ENCODE measurements at places on chromosomes 13 and 19.

- DNase-seq, result no peak
These were observed 796.3 kb downstream of the DIAPH3 start for GRCh38 chr13:59367467-59367866.

- peak; percentile 64 for DNase-seq
These were observed 358.3 kb downstream of the KLF5 start for GRCh38 chr13:73417012-73417615.

DNA sequence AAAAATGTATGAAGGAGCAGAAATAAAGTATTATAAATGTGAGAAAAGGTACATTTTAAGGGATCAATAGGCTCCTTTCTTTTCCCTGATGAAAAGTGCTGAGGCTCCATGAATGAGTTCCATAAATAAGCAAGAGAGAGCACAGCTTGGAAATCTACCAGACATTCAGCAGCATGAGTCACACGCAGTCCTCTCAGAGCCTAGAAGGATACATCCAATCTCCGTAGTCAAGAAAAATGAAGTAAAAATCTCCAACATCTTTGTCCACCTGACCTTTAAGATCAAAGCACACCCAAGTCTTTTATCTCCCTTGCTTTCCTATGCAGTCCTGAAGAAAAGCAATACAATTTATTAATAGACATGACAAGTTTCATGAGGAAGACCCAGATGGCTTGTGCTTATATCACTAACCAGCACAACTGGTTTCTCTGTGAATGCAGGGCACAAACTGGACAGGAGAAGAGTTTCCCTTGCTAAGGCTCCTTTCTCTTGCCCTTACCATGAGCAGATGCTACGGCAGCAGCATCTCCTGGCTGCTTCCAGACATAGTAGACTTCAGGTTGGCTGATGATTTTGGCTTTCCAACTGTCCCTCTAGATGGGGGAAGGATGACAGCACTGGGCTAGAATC lies 730.8 kb downstream of the EFNB2 start:
- peak; percentile 43 for DNase-seq

DNA sequence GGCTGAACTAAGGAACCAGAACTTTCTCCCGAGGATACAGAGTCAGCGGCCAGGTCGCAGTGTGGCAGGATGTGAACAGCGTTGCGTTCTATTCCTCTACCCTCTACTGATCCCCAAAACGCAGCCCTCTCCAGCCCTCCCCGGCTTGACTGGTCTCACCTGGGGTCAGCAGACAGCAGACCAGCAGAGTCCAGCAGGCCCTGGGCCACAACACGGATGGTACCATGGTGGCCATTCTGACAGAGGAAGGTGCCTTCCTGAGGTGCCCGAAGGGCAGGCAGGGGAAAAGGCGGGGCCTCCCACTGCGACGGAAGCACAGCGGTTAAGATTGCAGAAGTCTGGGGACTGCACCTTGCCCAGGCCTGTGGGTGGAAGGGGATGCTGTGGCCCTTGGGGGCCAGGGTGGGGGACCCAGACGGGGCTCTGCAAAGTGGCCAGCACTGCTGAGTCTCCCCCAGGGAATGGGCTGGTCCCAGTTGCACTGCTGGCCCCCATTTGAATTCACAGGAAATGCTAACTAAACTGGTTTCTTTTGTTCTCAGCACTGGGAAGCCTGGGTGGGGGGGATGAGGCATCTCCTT lies at the start of gene ICAM3:
TSS of gene ICAM3 (minus strand) at position 245 of the 581 bp plus-strand sequence. CDS start at position 235, 10 bp downstream.
- no peak for DNase-seq

DNA sequence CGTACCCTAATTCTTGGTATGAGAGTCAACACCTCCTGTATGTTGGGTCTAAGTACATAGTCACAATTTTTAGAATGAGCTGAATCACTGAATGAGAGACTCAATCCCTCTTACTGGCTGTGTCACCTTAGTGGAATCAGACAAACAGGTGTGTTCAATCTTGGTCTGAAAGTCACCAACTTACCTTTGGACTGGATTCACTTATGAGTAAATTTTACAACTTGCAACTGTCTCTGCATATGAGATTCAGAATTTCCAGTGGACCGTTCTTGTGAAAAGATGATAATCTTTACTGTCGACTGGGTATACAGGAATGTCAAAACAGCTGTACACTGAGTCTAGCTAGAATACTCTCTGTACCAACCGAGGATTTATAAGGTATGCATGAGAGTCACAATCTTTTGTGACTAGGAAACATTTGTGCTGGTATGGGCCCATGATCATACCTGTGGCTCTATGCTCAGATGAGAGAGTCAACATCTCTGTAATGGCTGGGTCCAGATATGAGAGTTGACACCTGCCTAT lies 5.9 kb upstream of the ZNF91 start:
- DNase-seq, result no peak

DNA sequence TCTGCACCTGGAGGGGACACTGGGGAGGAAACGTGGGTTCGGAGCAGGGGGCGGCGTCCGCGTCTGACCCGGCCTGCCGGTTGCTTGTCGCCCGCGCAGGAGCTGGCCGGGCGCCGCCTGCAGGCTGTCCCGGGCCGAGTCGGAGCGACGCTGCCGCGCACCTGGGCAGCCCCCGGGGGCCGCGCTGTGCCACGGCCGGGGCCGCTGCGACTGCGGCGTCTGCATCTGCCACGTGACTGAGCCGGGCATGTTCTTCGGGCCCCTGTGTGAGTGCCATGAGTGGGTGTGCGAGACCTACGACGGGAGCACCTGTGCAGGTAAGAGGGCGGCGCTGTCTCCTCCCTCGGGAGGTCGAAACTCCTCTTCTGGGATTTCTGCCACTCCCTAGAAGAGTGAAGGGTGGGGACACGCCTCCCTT lies 1.3 kb downstream of the ITGBL1 start:
- DNase-seq, result peak; percentile 81

DNA sequence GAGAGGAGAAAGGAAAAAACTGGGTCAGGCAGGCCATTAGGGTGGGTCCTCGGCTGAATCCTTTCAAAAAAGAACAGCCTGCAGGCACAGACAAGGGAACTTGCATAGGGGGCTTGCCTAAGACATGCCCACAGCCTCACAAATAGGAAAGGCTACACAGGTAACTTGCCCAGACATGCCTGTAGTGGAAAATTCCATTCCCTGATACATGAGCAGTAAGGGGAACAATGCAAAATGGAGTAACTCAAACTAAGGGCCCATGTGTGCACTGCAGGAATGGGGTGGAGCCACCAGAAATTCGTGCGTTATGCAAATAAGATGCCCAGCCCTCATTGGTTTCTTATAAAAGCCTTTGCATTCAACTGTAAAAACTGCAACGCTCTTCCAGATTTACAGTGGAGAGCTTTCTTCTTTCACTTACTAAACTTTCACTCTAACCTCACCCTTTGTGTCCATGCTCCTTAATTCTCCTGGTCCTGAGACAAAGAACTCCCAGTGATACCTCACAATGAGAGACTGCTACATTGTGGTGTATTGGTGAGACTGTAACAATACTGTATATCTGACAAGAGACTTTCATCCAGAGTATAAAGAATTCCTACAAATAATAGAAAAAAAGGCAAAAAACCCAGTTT lies 59.5 kb upstream of the SLITRK1 start:
- DNase-seq, result no peak

- DNase-seq, result peak; percentile 24
These were observed at the start of gene DACH1 for GRCh38 chr13:71867131-71867814. Gene DACH1 (minus strand): TSS chr13:71867204.

DNA sequence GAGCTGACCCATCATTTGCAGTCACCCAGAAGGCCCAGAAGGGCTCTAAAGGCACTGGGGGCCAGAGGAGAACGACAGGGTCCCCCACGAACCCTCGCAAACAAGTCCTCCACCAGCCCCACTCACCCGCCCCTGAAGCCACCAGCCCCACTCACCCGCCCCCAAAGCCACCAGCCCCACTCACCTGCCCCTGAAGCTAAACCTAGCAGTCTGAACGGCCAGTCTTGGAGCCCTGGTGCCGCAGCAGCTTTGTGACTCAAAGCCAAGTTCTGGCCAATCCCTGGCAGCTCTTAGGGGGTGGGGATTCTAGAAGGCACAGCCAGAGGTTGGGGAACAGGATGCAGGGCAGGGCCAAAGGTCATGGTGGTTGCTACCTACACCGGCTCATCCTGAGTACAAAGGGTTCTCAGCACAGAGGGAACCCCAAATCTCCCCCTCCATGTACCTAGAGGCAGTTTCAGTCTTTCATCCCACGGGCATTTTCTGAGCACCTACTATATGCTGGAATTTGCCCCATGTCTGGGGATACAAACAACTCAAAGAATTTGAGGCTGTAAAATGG lies at the start of gene IQCN:
TSS of gene IQCN (minus strand) at position 234 of the 562 bp plus-strand sequence. CDS start 4,974 bp downstream, outside the sequence.
- DNase-seq, result no peak

DNA sequence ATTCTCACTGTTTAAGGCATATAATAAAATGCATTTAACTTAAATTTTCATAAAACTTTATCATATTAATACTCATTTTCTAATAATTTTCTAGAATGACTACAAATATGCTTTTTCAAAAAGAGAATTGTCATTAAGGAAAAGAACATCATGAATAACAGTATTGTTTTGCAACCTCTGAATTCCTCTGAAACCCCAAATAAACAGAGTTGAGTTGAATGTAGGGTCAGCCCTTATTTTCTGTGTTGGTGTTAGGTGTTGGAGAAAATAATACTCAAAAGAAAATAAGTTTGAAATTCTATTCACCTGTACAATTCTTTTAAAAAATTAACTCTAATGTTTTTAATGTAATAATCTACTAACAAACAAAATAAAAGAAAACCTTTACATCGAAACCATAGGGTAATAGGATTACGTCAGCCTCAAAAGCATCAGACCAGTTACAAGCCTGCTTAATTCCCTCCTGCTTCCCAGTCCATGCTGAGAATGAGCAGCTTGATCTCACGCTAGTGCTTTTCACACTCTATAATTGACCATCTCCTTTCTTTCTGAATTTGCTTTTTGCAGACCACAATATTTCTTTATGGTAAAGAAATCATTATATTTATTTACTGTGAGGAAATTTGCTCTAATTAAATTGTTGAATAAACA lies 160.9 kb downstream of the PCDH9 start:
- DNase-seq, result no peak

- peak; percentile 26 for DNase-seq
These were observed 98.4 kb downstream of the STK24 start for GRCh38 chr13:98478189-98479129.

DNA sequence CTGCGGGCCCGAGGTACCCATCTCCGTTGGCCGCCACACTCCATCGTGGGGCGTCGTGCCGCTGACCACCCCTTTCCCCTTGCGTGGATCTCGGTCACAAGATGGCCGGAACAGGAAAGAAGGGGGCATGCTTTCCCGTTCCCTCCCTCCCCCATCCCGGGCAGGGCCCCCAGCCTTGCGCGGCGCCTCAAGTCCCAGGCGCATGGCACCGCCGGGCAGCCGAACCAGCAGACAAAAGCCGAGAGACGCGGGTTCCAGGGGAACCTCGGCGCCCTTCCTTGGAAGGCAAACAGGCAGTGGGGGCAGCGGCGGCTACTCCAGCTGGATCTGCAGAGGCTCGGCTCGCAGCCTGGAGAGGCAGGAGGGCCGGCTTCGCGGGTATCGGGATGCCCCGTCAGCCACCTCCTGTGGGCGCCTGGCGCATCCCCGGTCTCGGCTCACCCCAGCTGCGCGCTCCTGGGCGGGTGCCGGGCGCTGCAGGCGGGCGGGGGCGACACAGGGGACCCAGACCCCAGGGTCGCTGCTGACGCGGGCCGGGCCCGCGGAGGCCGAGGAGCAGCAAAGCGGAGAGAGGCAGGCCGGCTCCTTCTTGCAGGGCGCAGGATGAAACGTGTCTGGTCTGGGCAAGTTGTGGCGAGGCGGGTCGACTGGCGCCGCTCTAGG lies 439 bp downstream of the DZIP1 start:
- no peak for DNase-seq

- DNase-seq, result no peak
These were observed 68.0 kb downstream of the SLC7A1 start for GRCh38 chr13:29527511-29527910.

DNA sequence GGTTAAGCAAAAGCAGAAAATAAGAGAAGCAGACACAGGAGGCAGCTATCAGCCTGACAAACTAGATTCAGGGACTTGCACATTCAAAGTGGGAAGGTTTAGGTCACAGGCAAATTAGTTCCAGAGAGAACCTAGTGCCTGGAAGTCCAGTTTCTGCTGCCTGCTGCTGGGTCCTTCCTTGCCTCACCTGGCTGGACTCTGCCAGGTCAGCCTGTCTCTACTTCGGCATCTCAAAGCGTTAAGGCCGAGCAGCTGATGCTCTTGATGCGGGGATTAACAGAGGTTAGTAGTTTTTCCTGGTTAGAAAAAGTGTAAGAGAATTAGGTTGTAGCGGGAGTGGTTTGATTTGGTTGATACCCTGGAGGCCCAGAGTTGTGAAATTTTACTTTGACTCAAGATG lies 52.0 kb downstream of the KLF5 start:
- DNase-seq, result no peak

GRCh38 chr13:49836516-49836915 lies 44.0 kb upstream of the KPNA3 start:
- no peak for DNase-seq

GRCh38 chr13:47408546-47409319 lies 511.9 kb upstream of the HTR2A start:
- DNase-seq, result peak; percentile 80

DNA sequence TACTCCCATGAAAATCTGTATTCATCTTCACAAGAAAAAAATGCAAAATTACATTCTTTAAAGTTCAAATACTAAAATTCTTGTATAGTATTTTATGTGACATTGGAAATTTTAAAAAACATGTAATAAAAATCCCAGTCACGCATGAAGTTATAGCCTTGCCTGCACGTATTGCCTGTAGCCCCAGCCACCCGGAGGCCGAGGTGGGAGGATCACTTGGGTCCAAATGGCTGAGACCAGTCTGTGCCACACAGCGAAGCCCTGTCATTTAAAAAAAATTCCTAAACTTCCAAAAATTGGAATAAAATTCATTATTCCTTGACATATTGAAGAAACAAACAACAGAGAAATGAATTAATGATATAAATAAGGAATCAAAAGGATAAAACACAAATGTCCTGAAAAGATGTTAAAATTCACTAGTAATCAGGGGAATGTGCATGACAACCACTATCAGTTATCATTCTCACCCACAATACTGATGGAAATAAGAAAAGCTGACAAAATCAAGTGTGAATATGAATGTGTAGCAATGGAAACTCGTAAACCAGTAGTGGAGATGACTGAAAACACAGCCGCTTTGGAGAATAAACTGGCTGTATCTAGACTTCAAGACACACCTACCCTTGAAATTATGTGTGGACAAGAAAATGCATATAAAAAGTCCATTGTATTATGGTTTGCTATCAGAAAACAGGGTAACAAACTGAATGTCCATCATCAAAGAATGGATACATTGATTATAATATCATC lies 7.5 kb downstream of the CARD8 start:
- DNase-seq, result no peak

- peak; percentile 50 for DNase-seq
These were observed 407.8 kb downstream of the KLF5 start for GRCh38 chr13:73466561-73466960.
